NCI-H1092 (cell line): ENCODE measurements at places on chromosomes 11 and 22.

GRCh38 chr11:95595541-95595940, 194.0 kb downstream of the FAM76B start:
- no peak for DNase-seq

GRCh38 chr11:76674517-76675400, 4.2 kb upstream of the LRRC32 start:
- DNase-seq = no peak

DNA sequence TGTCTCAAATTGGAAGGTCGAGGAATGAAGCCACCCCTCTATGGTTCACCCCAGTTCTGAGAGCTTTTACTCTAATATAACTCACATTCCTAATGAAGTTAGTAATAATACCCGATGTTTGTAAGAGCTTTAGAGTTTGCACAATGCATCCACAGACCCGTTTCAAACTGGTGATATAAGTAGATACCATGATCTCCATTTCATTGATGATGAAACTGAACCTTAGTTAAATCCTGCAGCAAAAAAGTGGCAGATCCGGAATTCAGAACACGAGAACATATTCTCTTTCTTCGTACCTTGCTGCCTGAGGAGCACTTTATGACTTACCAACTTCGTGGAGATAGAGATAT, 757 bp upstream of the RBFOX2 start:
- no peak for DNase-seq

- DNase-seq = no peak
Measured at GRCh38 chr11:123755344-123755743, 1.0 kb upstream of the OR6X1 start.

DNA sequence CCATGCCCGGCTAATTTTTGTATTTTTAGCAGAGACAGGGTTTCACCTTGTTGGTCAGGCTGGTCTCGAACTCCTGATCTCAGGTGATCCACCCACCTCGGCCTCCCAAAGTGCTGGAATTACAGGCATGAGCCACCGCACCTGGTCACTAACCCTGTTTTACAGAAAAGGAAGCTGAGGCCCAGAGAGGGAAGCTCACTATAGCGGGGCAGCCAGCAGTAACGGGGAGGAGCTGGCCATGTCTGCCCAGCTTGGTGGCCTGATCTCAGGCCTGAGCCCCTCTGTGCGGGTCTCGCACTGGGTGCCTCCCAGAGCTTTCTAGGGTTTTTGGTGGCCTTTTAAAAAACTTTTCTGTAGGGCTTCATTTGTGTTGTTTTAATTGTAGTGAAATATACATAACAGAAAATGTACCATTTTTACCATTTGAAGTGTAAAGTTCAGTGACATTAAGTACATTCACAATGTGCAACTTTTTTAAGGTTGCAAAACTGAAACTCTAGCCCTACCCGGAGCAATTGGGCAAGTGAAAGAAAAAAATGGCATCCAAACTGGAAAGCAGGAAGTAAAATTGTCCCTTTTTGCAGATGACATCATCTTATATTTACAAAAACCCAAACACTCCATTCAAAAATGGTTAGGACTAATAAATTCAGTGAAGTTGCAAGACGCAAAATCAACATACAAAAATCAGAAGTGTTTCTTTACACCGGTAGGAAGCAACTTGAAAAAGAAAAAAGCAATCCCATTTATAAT, 14.5 kb upstream of the CYTH4 start:
- no peak for DNase-seq

GRCh38 chr11:15198284-15198683, 83.6 kb downstream of the INSC start:
- DNase-seq = no peak
